ENCODE measurements at places on chromosomes 16 and 17.

GRCh38 chr17:15048381-15048780, 216.7 kb downstream of the PMP22 start:
- DNase-seq = no peak

DNA sequence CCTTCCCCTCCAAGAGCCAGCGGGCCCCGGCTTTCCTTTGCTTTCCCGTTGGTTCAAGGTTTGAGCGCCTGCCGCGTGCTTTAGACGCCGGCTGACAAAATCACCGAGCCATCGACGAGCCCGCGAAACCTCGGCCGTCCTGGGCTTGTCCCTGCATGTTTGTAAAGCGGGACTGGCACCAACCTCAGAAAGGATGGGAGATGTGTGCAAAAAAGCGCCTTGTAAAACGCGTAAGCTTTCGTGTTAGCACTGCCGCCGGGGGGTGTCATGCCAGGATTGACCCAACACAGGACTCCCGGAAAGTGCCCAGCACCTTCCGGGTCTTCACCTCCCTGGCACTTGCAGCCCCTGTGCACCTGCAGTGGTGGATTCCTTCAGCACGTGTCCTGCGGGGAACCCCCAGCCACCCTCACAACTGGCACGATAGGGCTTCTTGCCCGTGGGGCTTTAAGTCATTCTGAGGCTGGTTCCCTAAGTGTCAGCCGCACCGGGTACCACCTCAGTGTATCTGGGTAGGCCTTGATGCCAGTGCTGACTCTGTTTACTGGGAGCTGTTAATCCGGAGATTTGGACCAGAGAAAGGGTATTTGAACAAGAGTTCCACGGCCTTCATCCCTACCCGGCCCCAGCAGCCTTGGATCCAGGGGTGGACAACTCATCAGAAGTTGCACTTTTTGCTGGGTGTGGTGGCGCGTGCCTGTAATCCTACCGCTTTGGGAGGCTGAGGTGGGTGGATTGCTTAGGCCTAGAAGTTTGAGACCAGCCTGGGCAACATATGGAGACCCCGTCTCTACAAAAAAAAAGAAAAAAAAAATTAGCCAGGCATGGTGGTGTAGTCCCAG, 817 bp downstream of the NDUFAF8 start:
- DNase-seq = peak; percentile 22

GRCh38 chr16:22214889-22215288, 8.8 kb downstream of the EEF2K start:
- DNase-seq = no peak

GRCh38 chr16:83253521-83253920, 554.3 kb upstream of the HSBP1 start:
- DNase-seq = no peak
